ENCODE measurements at places on chromosomes 2 and 18. TPM values are rescaled to one million over a fixed set of nuclear protein-coding genes. Genes with fewer than 3 reads are reported as not detected.

- DNase-seq = peak; percentile 38
Measured at GRCh38 chr2:208175069-208175839, 11.9 kb upstream of the CRYGA start.

DNA sequence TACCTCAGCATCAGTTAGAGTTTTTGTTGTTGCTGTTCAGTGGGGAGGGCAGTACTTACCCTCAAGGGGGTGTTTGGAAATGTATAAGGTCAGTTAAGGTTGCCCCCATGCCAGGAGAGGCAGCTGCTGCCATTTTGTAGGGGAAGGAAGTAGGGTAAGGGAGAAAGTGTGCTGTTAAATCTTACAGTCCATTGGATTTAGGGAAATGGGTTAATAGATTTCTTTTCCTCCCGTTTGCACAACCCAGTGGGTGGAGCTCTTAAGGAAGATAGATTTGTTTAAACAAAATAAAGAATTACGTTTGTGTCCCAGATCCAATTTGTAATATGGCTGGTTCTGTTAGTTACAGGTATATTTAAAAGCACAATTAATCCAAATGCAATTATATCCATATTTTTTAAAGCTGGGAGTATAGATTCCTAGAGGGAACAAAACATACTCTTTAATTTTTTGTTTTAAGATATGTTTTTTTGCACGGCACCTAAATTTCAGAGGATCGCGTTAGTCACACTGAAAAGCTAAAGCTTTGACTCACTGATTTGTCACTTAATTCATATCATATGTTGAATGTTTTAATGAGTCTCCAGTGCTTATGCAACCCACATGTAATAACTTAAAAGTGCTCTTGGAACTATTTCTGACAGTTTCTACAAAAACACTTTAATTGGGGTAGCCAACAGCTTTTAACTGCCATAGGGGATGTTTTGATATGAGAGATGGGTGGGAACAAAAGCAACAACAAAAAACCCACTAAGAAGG, 9.0 kb upstream of the CWC22 start:
- no peak for DNase-seq

GRCh38 chr2:8605351-8606065, 76.3 kb upstream of the ID2 start:
- no peak for DNase-seq

DNA sequence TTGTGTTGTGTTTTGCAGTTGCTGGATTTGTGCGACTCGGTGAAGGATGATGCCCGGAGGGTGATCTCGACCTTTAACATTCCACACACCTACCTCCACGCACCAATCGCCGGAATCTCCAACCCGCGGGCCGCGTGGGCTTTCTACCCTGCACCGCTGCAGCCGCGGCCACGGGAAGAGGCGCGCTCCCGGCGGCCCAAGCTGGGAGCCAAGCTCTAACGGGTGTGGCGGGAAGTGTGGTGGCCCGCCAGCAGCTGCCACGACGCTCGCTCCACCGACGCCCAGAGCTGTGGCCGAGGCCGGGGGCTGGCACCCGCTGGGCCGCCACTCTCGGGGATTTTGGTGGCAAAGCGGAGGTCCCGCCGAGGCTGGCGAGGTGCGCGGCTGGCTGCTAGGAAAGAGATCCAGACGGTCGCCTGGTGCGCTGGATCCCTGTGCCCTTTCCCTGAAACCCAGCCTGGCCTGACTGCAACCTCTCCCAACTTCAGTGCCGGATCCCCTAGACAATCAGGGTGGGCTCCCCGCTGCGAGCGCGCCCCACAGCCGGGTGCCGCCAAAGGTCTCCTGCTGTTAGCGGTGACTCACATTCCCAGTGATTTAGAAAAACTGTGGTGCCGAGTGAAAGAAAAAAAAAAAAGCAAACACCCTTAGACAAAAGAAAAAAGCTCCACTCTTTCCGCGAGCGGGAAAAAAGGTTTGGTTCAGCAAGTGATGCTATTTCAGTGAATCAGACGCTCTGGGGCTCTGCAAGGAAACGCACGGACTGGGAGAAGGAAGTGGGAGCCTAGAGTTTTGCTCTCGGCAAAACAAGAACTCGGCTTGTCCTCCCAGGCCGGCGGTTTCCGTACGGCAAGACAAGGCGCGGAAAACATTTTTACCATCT, 2.9 kb upstream of the BCL2L11 start:
- DNase-seq = no peak

GRCh38 chr2:76159042-76159648, 448.4 kb upstream of the GCFC2 start:
- DNase-seq = no peak

DNA sequence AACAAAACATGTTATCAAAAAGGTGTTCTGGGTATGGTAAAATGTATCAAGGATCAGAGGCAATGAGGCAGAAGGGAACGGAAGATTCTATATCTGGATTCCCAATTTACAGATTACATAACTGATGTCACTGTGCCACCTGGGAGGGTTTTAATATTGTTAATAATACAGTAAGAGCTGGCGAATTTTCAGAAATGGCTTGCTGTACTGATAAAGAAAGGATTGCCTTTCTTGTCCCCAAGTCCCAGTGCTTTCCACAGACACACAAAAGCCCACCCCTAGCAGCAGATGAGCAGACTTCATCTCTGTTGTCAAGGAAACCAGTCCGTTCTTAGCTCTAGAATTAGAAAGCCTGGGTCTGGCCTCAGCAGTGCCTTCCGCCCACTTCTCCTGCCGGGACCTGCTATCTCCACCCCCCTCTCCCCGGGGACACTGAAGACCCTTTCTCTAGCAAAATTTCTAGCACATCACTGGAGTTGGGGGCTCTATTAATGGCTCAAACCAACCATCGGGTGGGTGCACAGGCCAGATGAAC, 34.3 kb downstream of the ADD2 start:
- DNase-seq = no peak

- DNase-seq = no peak
Measured at GRCh38 chr18:55998801-55999385, 410.9 kb upstream of the TCF4 start.

DNA sequence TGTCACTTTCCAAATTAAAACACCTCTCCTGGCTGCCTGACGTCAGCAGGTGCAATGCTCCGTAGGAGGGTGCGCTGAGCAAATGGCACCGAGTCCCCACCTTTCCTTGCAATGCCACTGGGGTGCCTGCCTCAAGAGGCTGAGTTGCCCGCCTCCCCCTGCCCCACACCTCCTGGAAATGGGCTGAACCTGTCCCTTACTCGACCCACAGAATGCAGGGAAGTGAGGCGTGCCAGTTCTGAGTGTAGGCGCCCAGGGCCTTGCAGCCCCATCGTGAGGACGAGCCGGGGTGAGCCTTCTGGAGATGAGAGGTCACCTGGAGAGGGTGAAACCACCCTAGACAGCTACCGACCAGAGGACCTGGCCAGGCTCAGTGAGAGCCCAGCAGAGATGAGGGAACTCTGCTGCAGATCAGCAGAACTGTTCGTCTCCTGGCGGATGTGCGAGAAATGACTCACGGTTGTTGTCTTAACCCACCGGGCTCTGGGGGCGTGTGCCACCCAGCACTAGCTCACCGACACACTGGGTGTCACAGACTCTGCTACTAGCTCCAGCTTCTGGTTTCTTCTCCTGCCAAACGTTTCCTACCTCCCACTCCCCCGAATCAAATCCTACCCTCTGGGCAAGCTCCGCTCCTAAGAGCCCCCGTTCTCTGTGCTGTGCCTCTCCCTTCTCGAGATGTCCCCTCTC, 168.7 kb upstream of the HDAC4 start:
- DNase-seq = no peak

- DNase-seq = no peak
Measured at GRCh38 chr18:58535340-58536201, 93.3 kb downstream of the ALPK2 start.

DNA sequence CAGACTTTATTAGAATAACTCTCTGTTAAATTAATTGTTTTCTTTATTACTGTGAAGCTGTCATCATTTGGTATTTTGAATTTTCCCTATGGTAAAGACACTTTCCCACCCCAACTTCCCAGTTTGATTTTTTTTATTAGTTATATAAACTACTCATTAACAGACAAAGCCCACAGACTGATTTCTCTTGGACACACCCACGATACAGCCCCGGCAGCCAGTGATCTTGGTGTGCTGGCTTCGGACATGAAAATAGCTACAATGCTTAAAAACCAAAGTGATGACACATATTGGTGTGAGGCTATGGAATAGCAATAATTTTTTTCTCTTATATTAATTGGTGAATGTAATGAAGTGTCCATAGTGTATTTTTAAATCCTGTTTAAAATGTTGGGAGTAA, 225.4 kb upstream of the SIX3 start:
- DNase-seq = no peak

DNA sequence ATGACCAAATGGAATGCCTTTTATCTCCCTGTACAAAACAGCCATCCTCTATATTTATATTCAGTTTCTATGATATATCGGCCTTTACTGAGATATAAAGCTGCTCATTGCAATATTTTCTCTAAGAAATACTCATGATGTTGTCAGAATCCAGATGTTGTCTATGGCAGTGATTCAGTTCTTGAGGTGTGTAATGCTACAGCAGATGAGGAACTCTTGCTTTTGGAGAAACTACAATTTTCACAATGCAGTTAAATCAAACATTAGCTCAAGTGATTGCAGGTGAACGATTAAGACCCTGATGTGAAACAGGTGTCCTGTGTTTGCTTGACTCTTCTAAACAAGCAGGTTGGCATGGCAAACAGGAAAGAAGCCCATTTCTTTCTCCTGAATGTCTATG, 256.2 kb upstream of the CDH20 start:
- DNase-seq = no peak

GRCh38 chr2:182248362-182248761, 178.5 kb downstream of the PDE1A start:
- no peak for DNase-seq

GRCh38 chr2:238431-238830, 25.4 kb downstream of the SH3YL1 start:
- no peak for DNase-seq

GRCh38 chr2:23698721-23699579, 228.0 kb downstream of the ATAD2B start:
- DNase-seq = no peak

DNA sequence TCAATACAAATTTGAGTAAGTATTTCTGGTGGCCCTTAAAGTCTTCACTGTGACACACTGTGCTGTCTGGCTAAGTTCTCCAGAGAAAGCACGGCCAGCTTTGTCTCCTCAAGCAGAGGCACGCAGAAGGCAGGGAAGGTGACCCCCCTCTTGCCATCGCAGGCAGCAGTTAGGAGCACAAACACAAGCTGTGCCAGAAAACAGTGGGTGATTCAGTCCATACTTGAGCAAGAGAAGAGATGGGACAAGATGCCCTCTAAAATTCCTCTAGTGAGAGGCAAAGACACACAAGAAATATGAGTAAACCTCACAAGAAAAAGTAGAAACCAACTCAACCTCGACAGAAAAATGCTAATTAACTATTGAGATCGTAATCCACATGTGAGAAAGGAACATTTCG, 9.8 kb downstream of the MCEE start:
- DNase-seq = no peak

MZT2A gene
- total RNA-seq = 285 TPM

IL1RN gene
- 8.8 TPM for total RNA-seq

CASP8 gene
- total RNA-seq = 14.2 TPM

APOB gene
- total RNA-seq = not detected

ELOA2 gene
- not detected for total RNA-seq

SP5 gene
- not detected for total RNA-seq

GPR45 gene
- total RNA-seq = not detected

Data from kidney epithelial cell (primary cell).